ENCODE measurements at places on chromosomes 12 and 14. TPM values are rescaled to one million over a fixed set of nuclear protein-coding genes. Genes with fewer than 3 reads are reported as not detected.

NELL2 gene
- total RNA-seq = 1.6 TPM

PLCZ1 gene
- not detected for total RNA-seq

- no peak for DNase-seq
These were observed 613.0 kb downstream of the RPS29 start for GRCh38 chr14:48973151-48973550.

DNA sequence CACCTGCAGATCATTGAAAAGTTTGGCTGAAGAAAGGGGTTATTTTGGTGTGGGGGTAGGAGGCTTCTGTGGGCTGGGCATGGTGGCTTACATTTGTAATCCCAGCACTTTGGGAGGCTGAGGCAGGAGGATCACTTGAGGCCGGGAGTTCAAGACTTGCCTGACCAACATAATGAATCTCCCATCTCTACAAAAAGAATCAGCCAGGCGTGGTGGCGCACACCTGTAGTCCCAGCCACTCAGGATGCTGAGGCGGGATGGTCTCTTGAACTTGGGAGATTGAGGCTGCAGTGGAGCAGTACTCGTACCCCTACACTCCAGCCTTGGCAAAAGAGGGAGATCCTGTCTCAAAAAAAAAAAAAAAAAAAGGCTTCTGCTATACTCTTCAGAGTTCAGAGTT, 7.0 kb downstream of the DDIT3 start:
- DNase-seq = no peak

DNA sequence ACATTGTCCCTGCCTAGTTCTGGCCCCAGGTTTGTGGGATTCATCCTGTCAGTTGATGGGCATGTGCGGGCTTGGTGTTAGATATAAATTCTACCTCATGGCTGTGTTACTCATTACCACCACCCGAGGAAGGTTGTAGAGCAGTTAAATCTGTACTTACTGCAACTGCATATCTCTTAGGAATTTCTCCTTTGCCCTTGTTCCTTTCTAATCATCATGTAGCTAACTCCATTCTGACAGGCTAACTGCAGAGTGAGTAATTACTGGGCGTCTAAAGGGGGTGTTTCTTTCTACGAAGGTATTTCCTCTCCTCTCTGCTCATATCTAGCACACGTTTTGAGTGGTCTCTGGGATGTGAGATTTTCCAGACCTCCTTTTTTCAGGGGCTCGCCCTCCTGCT, 1076.7 kb downstream of the TMTC2 start:
- no peak for DNase-seq

GRCh38 chr14:58778202-58778601, 140.4 kb downstream of the DACT1 start:
- no peak for DNase-seq

DNA sequence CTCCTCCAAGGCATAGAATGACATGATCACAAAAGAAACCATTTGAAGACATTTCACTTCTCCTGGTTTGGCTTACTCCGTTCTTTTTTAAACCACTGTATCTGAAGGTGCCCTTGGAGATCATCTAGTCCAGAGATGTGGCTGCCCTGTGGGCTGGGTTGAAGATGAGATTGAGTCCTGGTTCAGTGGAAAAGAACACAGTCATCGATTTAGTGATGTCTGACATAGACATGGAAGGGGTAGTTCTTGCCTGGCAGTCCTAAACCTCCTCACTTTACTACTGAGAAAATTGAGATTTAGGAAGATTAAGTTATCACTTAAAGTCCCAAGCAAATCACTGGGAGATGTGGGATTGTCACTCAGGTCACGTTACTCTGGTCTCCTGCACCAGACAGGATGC, 2.8 kb downstream of the VSIG10 start:
- no peak for DNase-seq

DNA sequence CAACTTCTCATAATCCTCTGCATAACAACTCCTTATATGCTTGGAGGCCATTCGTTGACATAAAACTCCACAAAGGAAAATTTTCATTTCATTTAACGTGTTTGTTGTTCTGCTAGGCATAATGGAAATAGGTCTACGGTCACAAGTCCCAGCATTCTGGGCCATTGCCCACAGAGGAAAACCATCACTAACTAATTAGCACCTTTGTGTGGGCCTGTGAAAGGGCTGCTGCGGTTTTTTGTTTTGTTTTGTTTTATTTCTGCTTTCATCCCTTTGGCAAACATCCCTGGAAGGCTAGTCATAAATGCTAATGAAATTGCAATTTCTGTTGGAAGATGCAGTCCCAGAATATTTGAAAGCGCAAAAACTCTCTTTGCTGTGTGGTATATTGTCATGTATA, 180.3 kb downstream of the RMST start:
- no peak for DNase-seq

DNA sequence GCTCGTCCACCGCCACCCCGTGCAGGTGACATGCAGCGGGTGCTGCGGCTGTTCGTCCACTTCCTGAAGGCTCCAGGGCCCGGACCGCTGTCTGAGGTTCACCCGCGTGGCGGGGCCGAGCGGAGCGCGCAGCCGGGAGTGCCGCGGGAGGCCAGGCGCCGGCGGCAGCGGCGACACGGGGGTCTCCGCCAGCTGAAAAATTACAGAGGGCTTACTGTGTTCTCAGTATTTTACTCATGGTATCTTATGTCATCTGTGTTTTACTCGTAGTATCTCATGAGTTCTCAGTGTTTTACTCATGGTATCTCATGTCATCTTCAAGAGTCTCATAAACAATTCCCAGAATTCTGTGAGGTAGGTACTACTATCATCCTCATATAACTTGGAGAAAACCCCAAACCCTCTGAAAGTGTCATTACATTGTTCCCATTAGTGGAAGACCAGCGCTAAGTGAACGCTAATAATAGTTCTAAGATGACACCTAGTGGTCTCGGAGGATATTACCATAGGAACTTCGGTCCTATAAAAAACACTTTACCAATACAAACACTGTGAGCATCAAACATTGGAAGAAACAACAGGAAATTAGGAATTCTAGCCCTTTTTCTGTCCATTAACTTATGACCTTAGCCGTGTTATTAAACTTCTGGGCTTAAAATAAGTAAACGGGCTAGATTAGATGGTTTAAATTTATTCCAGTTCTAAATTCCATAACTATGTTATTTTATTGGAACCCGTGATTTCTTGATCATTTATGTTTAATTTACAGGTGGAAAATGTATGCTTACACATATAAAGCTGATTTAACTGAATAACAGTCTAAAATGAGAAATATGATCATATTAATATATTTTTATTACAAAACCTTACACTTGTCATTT, 32.4 kb downstream of the AK7 start:
- DNase-seq = no peak

GRCh38 chr14:47665337-47666134, 9.9 kb downstream of the MDGA2 start:
- no peak for DNase-seq

DNA sequence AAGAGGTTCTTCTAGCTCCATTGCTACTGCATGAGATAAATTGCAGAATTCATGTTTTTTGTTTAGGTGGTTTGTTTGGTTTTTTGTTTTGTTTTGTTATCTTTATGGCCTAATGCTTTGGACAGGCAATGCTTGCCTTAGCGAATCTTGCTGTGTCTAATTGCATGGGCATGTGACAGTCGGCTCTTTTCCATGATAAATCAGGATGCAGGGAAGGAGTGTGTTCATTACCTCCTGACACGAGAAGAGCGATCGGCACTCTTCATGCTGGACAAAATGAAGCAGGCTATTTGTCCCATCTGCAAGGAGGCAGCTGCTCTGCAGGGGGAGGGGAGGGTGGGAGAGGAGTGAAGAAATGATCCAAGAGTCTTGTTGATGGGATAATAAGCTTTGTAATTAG, 6.5 kb downstream of the CCDC60 start:
- DNase-seq = no peak

DNA sequence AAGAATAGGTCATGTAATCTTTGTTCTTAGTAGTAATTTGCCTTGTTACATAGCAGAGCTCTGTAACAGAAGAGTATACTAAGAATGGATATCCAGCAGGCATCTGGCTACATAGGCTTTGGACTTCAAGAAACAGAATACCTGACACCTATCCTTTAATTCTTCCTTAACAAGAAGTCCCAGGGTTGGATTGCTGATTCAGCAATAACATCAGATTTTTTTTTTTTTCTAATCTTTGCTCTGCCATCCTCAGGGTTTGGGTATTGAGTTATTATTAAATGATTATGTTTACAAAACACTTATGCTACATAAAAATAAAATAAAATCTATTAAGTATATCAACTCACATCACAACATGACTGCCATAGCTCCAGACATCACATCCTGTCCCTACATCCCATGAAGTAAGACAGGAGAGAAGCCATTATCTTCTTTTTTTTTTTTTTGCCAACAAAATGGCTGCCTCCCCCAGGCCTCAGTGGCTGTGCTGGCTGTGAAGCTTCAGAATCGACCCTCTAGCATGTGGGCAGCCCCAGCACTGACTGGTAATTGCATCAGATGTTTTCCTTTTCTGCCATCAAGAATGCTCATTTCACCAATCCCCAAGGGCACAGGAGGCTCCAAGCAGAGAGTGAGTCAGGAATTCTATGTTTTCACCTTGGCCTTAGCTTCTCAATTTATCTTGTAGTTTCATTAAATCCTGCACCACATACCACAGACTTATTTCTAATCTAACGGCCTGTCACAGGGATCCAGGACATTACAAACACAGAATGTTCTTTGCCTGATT, 186.2 kb downstream of the DICER1 start:
- DNase-seq = no peak

DNA sequence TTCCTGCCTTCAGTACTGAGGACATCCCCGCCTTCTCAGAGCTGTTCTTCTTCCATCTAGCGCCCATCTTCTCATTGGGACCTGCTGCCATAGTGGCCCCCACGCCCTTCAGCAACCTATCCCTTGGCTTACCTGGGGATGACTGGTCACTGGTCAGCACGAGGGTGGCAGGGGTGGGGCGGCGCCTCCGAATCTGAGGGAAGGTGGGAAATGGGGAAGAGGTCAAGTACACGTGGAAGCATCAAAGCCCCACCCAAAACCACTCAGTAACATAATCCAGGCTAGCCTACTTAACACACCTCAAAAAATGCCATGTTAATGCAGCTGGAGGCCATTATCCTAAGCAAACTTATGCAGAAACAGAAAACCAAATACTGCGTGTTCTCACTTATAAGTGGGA, 4.3 kb downstream of the PPP1R1A start:
- no peak for DNase-seq

- no peak for DNase-seq
These were observed 109.7 kb upstream of the VASH1 start for GRCh38 chr14:76651410-76652055.

DNA sequence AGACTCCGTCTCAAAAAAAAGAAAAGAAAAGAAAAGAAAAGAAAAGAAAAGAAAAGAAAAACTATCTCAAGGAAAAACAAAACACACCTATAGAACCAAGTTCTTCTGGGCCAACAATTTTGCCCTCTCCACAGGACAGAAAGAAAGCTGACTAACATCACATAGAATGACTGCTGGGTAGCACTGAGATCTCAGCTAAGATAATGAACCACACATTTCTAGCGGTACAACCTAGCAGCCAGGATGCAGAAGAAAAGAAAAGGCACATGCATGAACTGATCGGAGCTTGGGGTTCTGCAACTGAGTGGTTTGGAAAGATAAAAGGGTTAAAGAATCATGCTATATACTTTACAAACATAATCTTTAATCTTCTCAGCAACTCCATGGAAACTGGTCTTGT, 19.5 kb downstream of the TMED10 start:
- DNase-seq = no peak

DNA sequence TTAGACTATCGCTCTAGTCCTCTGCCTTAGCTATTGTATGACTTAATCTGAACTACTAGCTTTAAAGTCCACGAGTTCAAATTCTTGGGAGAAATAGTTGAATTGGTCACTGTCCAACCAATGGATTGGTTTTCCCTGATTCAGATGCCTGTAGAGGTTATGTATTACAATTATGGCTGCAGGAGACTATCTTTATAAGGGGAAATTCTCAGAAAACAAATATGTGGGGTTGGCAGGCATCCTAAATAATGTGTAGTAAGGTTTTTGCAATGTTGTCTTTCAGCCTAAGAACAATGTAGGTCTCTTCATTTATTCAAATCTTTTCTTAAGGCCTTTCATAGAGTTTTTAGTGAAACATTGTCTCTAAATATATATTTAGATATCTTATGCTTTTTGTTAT, 26.9 kb downstream of the MYRFL start:
- DNase-seq = no peak

DNA sequence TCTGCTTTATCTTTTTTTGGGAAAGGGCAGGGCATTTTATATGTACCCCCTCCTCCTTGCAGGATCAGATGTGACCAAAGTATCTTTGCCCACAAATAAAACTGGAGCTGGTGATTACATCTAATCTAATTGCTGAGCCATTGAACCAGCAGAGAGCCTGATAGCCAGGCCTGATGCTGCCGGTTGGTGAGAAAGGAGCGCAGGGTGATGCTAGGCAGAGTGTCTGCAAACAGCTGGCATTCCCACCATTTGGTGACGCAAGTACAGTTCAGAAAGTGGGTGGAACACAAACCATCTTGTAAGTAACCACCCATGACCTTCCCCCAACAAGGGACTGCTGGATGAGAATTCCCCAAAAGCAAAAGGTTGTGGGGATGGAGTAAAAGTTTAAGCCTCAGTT, 12.7 kb downstream of the DPPA3 start:
- no peak for DNase-seq

GRCh38 chr14:100172811-100173210, 13.4 kb upstream of the DEGS2 start:
- DNase-seq = no peak

GRCh38 chr12:32583534-32583933, 95.6 kb upstream of the DNM1L start:
- DNase-seq = no peak

- DNase-seq = peak; percentile 35
These were observed 3.8 kb downstream of the KRT73 start for GRCh38 chr12:52614381-52615207.

- no peak for DNase-seq
These were observed 250.1 kb downstream of the APAF1 start for GRCh38 chr12:98895086-98895651.

- no peak for DNase-seq
These were observed 48.5 kb downstream of the FGD6 start for GRCh38 chr12:95168746-95169145.

DNA sequence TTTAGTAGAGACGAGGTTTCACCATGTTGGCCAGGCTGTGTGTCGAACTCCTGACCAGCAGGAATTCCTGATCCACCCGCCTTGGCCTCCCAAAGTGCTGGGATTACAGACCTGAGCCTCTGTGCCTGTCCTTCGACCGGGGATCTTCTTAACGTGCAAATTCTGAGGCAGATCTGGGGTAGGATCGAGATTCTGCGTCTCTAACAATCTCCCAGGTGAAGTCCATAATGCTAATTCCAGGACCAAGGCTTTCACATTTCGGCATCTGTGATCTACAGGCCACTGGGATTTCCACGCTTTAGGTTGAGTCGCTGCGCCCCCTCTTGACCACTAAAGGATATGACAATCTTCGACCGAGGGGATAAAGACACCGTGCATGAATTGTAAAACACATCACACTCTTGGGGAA, 24.8 kb downstream of the FOS start:
- peak; percentile 60 for DNase-seq
